ENCODE measurements at places on chromosomes 16 and 17.
A peak's percentile ranks its signal among the peaks of the same experiment; 100 is the strongest.

DNA sequence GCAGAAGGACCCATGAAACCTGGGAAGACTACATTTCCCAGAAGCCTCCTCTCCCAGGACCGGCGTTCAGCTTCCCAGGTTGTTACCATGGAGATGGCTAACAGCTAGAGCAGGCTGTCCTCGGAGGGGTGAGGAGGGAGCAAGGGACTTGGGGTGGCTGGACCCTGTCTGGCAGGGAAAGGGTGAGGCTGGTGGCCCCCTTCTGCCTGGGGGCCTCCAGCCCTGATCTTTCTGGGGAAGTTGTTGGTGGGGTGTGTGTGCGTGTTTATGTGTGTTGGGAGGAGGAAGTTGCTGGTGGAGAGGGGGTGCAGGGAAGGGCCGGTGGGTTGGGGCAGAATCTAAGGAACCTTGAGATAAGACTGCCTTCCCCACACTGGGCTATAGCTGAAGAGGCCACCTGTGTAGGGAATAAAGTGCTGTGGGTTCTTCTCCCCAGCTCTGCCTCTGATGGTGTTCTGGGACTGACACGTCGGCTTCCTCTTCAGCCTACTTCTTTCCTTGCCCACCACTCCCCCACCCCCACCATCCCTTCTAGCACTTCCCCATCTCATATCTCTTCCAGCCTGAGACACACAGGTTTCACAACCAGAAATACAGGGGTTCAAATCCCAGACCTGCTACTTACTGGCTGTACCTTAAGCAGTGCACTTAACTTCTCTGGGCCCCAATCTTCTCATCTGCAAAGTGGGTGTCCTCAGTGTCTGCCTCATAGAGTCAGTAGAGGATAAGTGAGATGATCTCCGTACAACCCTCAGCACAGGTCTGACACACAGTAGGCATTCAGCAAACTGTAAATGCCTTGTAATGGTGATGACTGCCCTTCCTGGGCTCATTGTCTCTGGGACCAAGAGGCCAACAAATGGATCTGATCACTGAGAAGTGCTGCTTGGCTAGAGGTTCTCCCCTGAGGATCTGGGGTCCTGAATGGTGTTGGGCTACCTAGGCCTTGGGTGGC, at the start of gene DRC7:
DRC7 (plus strand) TSS at position 82 of the 955 bp plus-strand sequence. CDS start 3,144 bp downstream, outside the sequence.
- DNase-seq, result peak; percentile 57

DNA sequence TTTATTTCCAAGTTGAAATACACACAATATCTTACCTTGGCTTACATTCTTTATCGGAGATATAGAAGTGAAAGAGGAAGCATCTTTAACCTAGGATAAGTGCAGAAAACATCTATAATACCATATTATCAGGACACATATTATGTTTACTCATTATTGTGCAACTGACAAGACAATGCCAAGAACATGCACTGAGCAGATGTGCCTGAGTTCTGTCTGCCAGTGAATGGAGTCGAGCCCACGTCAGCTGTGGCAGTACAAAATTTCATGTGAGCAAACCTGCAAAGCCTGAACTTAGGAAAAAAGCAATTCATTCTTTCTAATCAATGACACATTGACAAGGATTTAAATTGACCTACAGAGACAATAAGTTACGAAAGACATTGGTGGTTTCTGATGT, 154.4 kb downstream of the AXIN2 start:
- DNase-seq, result no peak

GRCh38 chr17:21419299-21420239, 43.4 kb downstream of the KCNJ12 start:
- DNase-seq, result peak; percentile 40

GRCh38 chr17:20157001-20157310, 147.8 kb downstream of the SPECC1 start:
- DNase-seq, result peak; percentile 35

- no peak for DNase-seq
These were observed 827 bp upstream of the UBALD1 start for GRCh38 chr16:4615384-4616046.

GRCh38 chr16:57447186-57447962, at the start of the genes CIAPIN1 and COQ9:
Gene CIAPIN1, minus strand, starts transcription at chr16:57447385. Its CDS starts 6,457 bp downstream, at chr16:57440928.
Gene COQ9, plus strand, starts transcription at chr16:57447479. Its CDS starts 27 bp downstream, at chr16:57447506.
- peak; percentile 97 for DNase-seq

DNA sequence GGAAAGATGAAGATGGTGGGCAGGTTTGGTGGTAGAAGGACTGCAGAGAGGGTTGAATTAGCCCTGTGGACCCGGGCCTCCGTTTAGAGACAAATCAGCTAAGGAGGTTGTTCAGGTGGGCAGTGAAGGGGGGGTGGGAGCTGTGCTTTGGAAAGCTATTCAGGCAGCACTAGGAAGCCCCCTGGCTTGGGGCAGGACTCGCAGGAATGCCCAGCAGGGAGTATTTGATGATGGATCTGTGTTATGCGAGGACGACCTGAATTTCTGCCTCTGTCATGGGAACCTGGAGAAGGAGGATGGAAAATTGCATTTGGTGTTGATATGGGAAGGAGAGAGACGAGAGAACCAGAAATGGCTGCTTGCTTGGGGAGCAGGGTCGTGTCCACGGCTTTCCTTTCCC, 3.5 kb downstream of the SPDYE4 start:
- no peak for DNase-seq

GRCh38 chr16:13021996-13022395, 120.6 kb downstream of the SHISA9 start:
- DNase-seq, result no peak

DNA sequence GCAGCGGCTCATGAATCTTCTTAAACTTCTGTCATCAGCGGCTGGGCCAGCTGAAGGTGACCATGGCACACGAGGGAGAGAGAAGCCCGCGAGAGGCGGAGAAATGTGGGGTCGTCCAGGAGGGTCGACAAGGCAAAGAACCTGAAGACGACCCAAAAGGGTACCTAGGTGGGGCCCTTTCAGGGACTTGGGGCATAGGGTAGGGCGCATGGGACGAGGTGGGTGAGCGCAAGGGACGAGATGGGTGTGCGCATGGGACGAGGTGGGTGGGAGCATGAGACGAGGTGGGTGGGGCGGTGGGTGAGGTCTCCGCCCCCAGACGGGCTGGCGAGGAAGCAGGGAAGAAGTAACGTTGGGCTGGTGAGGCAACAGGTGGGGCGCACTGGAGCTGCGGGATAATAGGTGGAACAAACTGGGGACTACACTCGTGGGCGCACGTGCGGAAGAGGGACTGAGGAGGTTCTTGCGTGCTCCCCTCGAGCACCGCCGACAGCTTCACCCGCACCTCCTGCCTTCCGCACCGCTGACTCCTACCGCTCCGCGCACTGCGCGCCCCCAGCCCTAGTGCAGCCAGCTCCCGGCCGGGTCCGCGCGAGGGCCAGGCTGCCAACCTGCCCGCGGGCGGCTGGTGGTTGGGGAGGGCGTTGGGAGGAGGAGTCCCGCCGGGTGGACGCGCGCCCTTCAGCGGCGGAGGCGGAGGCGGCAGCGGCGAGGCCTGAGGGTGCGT, 23.2 kb upstream of the CRYM start:
- peak; percentile 91 for DNase-seq

Measured in stomach (tissue), 19 donors.